ENCODE measurements at places on chromosomes 2 and 18.

DNA sequence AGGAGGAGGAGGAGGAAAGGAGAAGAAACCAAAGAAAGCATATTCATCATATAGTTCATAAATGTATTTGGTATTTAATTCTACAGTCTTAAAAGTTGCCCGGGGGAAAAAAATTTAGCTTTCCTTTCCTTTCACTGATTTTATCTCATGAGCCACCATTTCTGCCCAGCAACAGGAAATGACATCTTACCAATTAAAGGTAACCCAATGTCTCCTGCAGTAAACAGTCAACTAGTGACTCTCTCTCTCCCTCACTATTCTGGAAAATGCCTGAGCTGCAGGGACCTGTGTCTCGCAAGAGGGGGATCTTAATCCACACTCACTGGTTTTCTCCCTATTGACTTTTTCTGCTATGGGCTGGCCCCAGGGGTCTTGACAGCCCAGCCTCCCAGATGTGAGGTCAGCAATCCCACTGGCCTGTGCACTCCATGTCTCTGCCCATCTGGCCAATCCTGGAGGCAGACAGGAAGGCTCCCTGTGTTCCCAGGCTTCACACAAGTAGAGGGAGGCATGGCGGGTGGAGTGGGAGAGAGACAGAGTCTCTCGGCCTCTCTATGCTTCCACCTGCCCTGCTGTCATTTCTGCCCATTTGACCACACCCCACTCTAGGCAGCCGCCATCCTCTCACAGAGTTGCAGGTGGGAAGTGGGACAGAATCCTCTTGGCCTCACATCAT lies 85.4 kb upstream of the CABLES1 start:
- DNase-seq = peak; percentile 19

DNA sequence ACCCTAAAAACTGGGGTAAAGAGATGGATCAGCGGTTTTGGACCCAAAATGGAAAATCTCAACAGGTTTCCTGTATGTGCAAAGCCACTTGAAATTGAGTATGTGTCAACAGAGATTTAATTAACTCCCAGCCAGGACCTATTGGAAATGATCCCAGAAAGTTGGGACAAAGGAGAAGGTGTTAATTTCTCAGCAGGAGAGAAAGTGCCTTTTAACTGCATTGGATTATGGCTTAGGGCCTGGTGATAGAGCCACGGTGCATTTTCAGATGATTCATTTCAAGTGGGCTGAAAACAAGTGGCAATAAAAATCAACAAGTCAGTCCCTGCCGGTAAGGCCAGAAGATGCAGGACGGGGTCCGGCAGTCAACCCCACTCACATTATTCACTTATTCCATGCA lies 80.2 kb upstream of the BCL11A start:
- no peak for DNase-seq

GRCh38 chr2:121562269-121563176 lies 31.8 kb downstream of the RNU4ATAC start:
- DNase-seq = no peak

DNA sequence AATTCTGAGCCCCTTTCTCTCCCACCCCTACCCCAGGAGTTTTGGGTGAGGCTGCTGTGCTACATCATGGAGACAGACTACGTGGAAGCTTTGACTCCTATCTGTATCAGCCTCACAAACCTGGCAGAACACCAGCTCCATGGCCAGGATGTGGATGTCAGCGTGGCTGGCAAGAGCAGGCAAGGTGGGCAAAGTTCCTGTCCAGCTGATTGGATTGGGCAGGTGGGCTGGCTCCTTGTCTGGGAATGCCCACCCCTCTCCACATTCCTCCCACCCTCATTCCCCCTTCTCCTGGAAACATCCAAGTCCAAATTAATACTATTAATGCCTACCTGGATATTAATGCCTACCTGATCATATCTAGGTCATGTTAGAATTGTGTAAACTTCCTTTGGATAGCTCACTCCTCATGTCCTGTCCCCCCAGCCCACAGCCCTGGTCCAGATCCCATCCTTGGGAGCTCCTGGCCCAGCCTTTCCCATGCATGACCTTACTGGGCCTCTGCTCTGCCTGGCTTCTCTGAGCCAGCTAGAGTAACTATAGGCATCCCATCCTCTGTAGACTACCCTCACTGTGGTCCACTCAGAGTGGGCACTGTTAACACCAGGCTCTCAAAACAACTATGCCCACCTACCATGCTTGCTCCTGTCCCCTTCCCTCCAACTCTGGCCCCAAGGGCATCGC lies 24.1 kb downstream of the MROH2A start:
- DNase-seq = no peak

- DNase-seq = peak; percentile 7
Observed at GRCh38 chr18:36128530-36128870, 640 bp downstream of the SLC39A6 start.

- no peak for DNase-seq
Observed at GRCh38 chr2:120066800-120067547, 54.1 kb downstream of the EPB41L5 start.

GRCh38 chr18:76621782-76622495 lies 126.9 kb upstream of the ZNF516 start:
- no peak for DNase-seq

- DNase-seq = no peak
Observed at GRCh38 chr2:85215448-85216401, 82.5 kb downstream of the TCF7L1 start.

DNA sequence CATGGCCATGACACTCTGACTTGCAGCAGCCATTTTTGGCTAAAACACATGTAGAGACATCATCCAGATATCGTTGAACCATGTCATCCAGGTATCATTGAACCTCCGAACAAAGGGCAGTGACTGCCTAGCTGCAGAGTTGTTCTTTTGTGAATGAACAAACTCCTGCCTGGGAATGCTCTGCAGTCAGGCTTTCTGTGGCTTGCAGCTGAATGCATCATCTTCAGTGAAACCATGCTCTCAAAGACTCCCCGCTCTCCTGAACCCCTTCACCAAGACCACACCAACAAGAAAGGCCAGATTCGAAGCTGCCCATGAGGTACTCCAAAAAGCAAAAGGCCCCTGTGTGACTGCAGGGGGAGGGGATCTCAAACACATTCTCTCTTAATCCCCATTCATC lies 118.8 kb downstream of the ACTR3 start:
- no peak for DNase-seq

DNA sequence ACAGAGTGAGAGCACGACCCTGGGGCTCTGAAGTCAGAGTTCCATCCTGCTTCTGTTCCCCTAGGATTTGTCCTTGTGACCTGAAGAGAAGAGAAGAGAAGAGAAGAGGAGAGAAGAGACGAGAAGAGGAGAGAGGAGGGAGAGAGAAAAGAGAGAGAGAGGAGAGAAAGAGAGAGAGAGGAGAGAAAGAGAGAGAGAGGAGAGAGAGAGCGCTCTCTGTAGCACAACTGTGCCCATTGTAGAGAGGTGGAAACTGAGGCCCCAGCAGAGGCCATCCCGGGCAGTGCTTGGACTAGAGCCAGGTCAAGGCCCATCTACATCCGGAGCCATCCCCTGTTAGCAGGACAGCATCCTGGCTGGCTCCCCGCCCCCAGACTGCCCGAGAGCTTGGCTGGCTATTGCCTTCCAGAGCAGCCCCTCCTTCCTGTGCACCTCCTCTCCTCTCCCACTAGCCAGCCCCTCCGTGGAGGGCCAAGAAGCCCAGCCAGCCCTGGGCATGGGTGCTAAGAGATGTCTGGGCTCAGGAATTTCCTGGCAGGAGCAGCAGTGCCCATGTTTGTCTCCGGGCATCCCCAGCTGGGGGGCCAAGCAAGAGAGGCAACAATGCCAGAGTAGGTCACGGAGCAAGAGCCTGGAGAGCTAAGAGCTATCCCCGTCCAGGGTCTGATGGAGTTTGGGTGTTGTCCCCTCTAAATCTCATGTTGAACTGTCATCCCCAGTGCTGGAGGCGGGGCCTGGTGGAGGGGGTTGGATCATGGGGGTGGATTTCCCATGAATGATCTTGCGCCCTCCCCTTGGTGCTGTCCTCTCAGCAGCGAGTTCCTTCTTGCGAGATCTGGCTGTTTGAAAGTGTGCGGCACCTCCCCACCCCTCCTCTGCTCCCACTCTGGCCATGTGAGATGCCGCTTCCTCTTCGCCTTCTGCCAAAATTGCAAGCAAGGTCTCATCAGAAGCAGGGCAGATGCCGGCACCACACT lies 18.2 kb upstream of the GPR55 start:
- no peak for DNase-seq

- DNase-seq = no peak
Observed at GRCh38 chr18:66495844-66496243, 108.0 kb downstream of the CDH19 start.

- DNase-seq = no peak
Observed at GRCh38 chr2:13067508-13067907, 350.8 kb downstream of the TRIB2 start.

GRCh38 chr2:19189391-19189790 lies 169.0 kb downstream of the OSR1 start:
- no peak for DNase-seq

DNA sequence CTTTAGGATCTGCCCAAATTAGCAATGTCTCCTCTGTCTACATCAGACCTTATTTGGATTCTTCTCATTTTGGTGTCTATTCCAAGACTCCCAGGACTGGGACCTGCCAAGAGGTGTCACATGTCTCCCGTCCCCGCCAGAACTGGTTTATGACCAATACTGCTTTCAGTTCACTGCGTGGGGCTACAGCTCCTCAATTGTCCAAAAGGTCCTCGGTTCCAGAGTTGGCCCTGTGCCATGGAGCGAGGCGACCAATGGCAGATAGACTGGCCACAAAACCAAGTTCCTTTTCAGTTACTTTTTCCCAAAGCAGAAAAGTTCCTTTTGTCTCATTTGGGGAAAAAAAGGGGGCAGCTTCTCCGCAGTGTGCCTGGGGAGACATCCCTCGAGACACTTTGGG lies 144.1 kb upstream of the ZNF236 start:
- no peak for DNase-seq

- no peak for DNase-seq
Observed at GRCh38 chr18:55106906-55107305, 147.6 kb upstream of the CCDC68 start.

DNA sequence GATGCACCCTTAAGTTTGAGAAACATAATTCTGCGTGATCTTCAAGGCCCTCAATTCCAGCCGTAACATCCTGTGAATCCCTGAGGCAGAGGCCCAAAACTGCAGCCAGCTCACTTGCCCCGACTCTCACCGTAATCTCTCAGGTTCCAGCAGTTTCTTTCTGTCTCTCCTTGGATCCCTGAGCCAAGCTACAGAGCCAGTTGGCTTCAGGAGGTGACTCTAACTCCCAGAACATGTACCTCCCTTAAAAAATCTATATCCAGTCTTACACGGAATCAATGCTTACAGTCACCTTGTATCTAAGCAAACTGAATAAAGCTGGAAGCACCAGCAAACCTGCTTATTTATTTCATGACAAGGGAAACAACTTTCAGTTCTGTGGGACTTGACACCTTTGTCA lies 300.4 kb downstream of the SETBP1 start:
- no peak for DNase-seq

- DNase-seq = no peak
Observed at GRCh38 chr18:61199171-61199848, 133.9 kb upstream of the CDH20 start.

Data from CD4-positive, alpha-beta T cell treated with Interleukin-17A for 4 hours (primary cell).